ENCODE measurements at places on chromosomes 5 and 9.

GRCh38 chr9:35743452-35743851 is 5.6 kb downstream of the GBA2 start:
- DNase-seq, result no peak

DNA sequence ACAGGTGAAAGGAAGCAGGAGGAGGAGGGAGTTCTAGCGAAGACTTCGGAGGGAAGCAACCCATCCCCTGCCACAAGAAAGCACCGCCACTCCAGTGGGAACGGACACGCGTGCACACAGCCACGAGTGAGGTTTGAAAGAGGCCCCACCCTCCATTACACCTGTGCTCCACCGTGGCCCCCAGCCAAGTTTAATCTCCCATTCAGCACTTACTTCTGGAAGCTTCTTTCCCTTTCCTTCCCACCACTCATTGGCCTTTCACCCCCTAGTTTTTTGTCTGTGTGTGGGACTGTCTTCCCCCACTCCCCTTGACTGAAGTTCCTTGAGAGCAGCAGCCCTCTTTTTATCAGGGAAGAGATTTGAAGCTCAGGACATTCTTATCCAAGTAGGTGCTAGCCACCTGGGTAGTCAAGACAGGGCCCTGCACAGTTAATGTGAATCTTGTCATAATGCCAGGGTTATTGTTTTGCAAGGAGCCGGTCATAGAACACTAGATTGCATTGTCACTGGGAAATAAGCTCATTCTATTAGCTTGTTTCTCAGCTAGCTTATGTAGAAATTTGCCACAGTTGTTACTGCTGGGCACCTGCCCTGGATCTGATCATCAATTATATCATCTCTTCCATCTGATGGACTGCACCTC is 256.0 kb downstream of the DOCK8 start:
- no peak for DNase-seq

DNA sequence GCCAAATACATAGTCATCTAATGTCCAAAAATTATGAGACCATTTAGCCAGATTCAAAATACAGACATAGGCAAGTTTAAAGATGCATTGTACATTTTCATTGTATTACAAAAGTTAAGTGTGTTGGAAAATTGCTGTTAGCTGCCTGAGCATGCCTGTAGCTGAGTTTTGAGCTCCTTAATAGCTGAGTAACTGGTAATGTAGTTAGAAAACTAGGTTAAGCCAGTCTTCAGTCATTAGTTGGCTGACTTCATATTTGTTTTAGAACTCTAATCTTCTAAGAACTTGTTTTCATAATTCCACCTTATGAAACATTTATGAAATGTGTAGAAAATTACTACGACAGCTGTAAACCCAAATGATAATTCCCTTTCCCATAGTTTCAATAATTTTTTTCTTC is 293.4 kb downstream of the ARRDC3 start:
- no peak for DNase-seq

DNA sequence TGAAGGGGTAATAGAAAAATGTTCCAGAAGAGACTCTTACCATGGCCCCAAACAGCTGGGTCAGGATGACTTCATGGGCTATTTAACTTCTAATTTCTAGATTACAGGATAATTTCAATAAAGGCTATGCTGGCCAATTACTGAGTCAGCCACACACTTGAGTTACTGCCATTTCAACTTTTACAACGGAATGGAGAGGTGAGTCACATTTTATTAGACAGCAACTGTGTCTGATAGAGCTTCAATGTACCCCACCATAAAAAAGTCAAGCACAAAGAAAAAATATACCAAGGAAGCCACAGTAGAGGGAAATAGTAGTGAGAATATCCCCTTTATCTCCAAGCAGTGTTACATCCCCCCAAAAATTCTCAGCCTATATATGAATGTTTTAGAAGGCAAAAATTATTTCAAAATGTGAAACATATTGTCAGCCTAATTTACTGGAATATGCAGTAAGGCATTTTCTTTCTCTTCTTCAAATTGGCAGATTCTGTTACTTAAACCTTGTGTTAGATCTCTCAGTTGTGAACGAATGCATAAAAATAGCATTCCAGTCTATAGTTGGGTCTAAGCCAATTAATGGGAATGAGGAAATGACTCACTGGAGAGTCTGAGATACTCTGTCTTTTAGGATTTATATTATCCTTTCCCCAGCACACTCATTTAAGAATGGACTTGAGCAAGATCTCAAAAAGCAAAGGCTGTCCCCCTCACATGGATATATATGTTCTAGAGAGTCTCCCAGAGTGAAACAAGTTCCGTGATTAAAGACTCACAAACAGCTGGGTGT is 47.1 kb upstream of the RAI14 start:
- DNase-seq, result no peak

DNA sequence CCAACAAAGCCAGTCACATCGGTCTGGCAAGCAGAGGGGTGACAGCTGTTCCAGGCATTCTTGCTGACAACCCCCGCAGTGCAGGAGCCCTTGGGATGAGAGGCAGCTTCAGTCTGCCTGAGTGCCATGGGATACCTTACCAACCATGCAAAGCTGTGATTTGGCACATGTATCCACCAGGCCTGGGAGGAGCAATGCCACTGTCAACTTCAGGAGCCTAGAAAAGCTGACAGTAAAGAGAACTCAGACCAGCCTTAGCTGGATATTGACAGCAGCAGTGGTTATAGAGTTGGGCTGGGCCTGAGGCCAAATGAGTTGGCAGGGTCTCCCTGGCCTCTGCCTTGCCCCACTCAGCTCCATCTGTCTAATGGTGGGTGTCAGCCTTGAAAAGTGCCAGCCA is 10.1 kb upstream of the PLPPR1 start:
- no peak for DNase-seq

- DNase-seq, result no peak
Measured at GRCh38 chr5:119951330-119951934, 322.1 kb downstream of the FAM170A start.

DNA sequence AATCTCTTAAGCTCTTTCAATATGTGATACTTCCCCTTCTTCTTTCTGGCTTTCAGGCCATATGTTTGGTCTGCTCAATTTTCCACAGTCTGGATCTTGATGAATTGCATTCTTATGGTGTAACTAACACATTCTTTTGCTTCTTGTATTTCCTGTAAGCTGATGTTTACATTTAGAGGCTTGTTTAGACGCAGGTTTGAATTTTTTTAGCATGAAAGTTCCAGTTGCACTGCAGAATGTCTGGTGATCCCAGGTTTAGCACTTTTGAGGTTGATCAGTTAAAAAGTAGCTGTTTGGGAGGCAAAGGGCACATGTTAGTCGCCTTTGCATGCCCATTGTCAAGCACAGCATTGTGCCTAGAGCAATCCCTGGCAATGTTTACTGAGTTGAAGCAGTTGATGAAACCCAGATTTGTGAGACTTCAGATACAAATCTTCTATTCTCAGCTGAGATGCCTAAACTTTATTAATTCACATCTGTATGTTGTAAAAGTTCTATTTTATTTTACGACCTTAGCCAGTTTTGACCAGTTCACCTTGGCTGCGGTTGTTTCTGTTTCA is 59.6 kb upstream of the SPATA31C2 start:
- no peak for DNase-seq

GRCh38 chr5:24183981-24184380 is 460.8 kb downstream of the CDH10 start:
- DNase-seq, result no peak

DNA sequence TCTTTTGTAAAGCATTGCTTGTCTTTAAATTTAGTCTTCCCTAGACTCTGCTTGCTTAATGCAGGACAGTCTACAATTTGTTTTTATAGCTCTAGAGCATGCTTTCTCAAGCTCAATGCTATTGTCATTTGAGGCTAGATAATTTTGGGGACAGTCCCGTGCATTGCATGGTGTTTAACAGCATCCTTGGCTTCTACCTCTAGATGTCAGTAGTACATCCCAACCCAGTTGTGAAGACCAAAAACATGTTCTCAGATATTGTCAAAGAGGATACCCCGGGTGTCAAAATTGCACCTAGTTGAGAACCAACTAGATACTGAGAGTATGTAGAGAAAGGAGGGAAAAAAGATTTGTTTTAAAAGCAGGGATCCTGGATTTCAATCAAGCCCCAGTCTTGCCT is 277.5 kb downstream of the CEMIP2 start:
- DNase-seq, result no peak

- no peak for DNase-seq
Measured at GRCh38 chr9:37587521-37587920, 4.9 kb downstream of the TOMM5 start.

DNA sequence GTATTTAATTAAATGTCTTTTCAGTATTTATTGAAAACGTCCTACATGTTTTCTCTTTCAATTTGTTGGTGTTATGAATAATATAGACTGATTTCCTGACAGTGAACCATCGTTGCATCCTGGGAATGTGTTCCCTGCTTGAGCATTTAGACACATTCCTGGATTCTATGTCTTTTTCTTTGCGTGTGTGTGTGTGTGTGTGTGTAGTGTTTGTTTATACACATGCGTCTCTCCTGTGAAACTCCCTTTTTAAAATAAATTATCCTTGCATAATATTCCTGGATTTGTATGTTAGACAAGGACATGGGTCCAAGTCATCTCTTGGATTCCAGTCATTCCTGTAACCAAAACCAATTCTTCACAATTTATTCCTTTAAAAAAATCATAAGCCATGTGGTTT is 153.4 kb downstream of the HSPA4 start:
- DNase-seq, result no peak

- no peak for DNase-seq
Measured at GRCh38 chr5:3883040-3883439, 287.4 kb downstream of the IRX1 start.

- no peak for DNase-seq
Measured at GRCh38 chr9:26406676-26407075, 485.9 kb downstream of the CAAP1 start.

Data from activated T-cell treated with anti-CD3 and anti-CD28 coated beads for 24 hours (primary cell).